ENCODE measurements at places on chromosomes 6 and 20.
A peak's percentile ranks its signal among the peaks of the same experiment; 100 is the strongest.

- no peak for DNase-seq
These were observed 37.9 kb downstream of the HEBP2 start for GRCh38 chr6:138441965-138442364.

DNA sequence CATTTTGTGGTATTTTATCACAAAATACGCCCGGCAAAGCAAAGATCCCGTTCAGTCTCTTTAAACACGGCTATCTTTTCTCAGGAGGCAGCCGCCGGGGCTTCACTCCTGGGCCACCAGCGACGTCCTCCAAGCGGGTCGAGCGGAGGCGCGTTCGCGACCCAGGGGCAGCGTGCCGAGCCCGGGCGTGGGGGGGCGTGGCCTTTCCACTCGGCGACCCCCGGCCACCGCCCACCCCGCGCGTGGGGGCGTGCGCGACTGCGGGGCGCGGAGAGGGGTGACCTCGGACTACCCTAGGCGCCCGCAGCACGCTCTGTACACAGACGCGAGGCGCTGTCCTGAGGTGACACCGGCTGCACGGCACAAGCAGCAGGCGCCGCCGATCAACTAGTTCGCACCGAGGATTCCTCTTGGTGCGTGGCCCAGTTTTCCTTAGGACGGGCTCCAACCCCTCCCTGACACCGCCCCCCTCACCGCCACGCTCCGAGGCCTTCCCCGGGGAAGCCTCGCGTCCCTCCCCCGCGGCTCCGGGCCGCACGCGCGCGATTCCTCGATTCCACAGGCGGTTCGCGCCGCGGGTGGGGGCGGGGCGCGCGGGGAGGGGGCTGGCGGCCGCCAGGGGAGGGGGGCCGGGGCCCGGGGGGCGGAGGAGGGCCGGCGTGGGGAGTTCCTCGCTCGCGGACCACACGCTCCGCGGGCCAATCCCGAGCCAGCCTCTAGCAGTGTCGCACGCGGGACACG lies 1.1 kb upstream of the JARID2 start:
- peak; percentile 69 for DNase-seq

DNA sequence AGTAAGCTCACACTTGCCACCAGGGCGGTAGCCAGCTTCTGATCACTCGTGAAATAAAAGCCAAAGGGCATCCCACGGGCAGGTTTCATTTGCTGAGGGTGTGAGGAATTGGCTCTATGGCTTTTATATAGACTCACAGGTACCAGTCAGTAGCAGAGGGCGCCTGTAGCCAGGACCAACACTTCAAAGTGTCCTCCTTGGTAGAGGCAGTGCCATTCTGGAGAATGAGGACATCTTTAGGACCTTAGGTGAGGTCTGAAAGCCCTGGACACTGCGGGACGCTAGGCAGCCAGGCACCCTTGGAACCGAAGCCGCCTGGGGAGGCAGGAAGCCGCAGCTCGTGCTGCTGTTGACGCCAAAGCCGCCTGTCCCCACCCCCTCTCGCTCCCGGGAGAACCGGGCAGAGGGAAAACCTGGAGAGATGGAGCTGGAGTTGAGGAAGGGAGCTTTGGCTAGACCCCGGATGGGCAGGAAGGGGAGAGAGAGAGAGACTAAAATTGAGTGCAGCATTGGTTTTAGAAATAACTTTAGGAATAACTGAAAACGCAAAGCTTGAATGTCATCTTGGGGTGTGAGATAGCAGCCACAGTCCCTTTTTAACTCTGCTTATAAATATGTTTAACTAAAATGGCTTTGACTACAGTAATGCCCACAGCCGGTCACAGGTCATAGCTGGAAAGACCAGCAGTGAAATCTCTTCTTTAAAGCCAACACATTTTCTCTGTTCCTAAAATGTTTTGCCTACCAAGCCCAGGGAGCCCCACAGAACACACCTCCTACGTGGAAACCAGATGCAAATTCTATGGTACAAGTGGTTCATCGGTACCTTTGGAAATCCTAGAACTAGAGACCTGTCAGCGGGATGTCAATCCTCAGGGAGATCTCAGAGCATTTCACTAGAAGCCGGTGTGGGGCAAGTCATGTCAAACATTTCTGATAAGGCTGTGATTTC lies 128.5 kb upstream of the CDYL start:
- no peak for DNase-seq

- DNase-seq, result no peak
These were observed 135.5 kb downstream of the PKHD1 start for GRCh38 chr6:51951924-51952323.

DNA sequence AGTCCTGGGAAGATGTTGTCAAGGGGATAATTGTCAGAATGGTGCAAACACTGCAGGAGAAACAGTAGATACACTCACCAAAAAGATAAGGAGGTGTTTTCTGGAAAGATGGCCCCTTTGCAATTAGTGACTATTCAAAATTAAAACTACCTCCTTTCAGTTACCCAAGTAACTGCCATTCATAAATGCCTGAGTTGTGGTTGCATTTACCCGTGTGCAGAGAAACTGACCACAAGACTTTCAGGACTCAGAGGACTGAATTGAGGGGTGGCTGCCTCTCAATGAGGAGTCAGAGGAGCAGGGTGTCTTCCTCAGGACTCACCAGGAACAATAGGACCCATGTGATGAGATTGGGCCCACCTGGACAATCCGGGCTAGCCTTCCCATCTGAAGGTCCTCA lies 39.0 kb downstream of the GCM1 start:
- no peak for DNase-seq

DNA sequence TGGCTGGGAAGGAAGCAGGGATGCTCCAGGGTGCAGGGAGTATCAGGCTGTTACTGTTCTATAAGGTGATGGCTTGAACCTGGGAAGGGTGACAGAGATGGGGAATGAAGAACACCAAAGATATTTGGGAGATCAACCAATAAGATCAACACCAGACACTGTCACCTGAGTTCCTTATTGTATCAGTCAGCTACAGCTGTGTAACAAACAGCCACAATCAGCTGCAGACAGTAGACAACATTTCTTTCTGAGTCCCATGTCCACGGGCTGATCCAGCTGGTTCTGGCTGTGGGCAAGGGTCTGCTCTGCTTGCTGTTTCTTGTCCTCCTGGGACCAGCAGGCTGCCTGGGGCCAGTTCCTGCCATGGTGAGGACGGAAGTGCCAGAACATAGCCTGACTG lies 31.3 kb upstream of the SLCO4A1 start:
- DNase-seq, result no peak

- no peak for DNase-seq
These were observed 24.2 kb upstream of the TMX4 start for GRCh38 chr20:8043687-8044282.

DNA sequence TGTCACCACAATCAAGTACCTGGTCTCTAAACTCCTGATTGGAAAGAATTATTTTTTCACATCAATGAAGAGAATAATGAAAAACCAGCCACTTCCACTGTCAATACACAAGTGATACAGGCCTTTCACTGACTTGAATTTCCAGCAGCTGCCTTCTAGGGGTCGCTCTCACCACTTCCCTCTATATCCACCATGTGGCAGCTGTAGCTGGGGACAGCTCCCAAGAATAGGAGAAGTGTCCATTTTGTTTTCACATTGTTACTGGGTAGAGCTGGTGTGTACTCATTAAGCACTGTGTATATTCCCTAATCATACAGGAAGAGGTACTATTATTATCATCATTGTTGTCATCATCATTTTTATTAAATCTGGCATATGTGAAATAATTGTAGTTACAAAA lies 438.4 kb upstream of the SPTLC3 start:
- DNase-seq, result no peak

DNA sequence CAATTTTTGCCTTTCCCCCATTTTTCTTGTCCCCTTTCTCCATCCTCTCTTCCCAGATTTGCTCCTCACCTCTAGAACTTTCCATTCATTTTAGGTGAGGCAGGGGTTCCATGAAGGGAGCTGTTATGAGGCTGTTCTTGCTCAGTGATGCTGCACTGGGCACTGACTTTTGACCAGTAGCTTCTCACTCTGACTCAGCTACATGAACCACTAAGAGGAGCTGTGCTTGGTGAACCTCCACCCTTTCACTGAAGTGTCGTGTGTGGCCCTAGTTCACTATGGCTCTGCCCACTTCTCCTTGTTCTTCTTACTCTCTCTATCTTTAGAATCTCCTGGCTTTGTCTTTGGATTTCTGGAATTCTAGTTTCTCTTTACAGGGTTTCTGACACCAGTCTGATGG lies 307.1 kb upstream of the RNF24 start:
- DNase-seq, result no peak

DNA sequence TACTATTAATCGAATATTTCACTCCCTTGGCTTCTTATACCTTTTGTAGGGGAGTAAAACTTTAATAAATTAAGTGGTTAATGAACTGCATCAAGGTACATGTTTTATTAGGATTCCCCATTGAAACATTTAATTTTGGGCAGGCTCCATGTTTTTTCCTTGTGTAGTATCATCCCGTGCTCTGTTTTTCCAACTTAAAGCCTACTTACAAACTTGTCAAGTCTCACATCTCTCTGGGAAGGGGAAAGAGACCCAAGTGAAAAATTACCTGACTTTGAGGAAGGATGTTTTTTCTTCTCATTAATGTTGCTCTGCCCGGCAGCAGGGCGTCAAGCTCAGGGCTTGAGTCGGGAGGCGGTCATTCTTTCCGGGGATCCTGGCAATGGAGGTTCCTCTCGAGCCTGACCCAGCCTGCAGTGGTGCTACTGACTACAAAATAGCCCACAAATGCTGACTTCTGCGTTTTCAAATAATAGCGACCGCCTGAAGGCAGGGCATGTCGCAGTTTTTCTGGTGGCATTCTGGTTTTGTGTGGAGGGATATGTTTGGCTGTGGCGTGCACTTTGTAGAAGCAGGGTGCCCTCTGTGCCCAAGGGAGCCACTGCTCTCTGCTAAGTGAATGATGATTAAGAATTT lies 2.4 kb downstream of the DSP start:
- no peak for DNase-seq

DNA sequence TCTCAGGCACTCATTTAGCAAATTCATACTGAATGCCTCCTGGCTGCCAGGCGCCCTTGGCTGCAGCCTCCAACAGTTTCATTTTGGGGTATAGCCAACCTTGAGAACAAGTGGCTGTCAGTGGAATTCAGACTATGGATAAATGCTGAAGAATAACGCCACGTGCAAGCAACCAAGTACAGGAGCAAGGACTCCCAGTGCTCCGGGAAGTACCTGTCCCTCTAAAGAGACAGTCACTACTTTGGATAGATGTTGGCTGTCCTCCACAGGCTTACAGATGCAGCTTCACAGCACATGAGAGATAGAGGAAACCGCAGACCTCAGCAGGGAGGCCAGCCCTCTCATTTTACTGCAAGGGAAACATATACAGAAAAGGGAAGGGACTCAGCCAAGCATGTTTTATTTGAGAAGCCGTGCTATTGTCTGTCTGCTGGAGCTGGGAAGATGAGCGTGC lies 658.2 kb downstream of the PTPRT start:
- DNase-seq, result no peak

GRCh38 chr6:24905483-24905882 lies 30.3 kb downstream of the RIPOR2 start:
- DNase-seq, result no peak

Data from activated naive CD4-positive, alpha-beta T cell treated with anti-CD3 and anti-CD28 coated beads, Interleukin-2, amount 50 U/mL, for 16 hours (primary cell).